Left lobe of liver (tissue), 2 donors: ENCODE measurements at places on chromosomes 1 and 21. TPM values are rescaled to one million over a fixed set of nuclear protein-coding genes. Genes with fewer than 3 reads are reported as not detected.

DNA sequence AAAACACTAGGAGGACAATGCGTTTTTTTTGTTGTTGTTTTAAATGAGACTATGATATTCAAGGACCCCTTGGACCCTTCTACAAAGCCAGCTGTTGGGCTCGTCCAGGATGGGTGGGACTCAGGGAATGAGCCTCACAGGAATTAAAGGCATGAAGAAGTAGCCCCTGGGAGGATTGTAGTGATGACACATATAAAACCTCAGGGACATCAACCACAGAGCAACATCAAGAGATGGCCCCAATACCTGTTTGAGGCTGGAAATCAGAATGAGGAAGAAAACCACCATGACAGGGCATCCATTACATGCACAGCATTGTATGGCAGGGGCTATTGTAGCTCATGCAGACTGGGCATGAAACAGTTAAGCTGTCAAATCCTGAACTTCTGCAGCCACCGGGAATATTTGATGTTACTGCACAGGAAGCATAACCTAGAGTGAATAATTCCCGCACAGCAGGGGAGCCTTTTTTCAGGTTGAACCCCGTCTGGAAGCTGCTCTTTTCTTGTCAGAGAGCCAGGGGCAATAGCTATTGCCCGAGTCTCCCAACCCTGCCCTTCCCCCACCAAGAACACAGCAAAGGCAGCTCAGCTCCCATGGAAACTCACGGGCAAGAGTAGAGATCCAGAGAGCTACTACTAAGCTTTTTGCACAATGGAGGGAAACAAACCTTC is 140.2 kb upstream of the FGGY start:
- no peak for DNase-seq

DNA sequence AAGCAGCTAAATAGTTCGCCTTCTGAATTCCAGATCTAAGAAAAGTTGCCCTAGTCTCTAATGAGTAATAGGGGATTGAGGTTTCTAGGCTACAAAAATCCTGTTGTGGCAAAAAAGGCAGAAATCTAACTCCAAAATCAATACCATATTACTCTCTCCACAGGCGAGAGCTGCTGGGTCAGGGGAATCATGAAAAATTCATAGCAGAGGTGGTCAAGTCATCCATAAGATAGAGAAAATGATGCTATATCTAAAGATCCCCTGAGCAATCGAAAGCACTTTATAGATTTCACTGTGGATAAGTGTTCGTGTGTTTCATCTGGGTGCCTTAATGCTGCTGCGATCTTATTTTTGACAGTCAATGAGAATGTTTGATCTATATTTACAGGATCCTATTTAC is 417.7 kb downstream of the AGBL4 start:
- no peak for DNase-seq

- no peak for DNase-seq
These were observed 360.7 kb downstream of the PTBP2 start for GRCh38 chr1:97082160-97082848.

The KIAA1614 gene
- 0.13 TPM for total RNA-seq

The TMEM51 gene
- total RNA-seq = 2.4 TPM
